ENCODE measurements at places on chromosomes 7 and 10.

GRCh38 chr10:131700506-131700905 lies 200.3 kb upstream of the PPP2R2D start:
- no peak for DNase-seq

GRCh38 chr7:41098402-41098801 lies 604.5 kb downstream of the INHBA start:
- no peak for DNase-seq

- no peak for DNase-seq
Observed at GRCh38 chr7:7812112-7812511, 93.7 kb upstream of the RPA3 start.

DNA sequence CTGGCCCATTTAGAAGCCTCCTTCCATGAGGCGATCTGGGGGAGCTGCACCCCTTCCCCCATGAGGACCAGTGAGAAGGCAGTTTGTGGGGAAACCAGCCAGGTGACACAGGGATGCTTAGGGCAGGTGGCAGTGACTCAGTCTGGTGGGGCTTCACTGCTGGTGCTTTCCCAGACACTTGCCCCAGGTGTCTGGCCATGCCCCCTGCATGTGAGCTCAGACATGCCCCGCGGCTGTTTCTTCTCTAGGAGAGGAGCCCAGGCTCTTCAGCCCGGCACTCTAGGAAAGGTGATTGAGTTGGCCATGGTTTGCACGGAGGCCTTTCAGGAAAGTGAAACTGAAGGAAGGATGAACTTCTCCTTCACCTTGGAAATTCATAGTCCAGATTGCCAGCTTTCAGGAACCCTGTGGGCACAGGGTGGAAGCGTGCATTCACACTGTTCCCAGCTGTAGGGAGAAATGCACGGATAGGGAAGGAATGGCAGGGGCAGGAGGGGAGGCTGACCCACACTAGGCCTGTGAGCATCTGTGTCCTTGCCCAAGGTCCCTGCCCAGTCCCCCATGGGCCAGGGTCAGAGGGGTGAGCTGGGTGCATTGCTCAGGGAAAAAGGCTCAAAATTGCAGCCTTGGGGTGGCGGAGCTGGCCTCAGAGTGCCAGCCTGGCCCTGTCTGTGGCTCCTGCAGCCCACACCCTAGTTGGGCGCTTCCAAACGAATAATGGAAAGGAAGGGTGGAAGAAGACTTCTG lies 359.1 kb downstream of the GLRX3 start:
- DNase-seq, result no peak

DNA sequence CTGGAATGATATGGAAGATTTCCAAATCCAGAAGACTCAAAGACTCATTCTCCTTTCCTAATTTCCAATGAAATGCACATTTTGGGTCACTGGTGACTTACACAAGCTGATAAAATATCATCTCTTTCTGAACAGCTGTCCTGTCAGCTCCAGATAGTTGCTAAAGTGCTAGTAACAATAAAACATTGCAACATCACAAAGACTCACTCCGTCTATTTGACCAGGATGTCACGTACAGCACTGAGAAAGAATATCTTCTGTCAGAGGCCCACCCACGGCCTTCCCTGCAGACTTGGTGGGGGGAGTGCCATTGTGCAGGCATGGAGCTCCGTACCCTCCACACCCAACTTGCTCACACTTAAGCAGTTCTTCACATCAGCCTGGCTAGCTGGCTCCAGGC lies 78.9 kb upstream of the EGR2 start:
- DNase-seq, result no peak

- DNase-seq, result no peak
Observed at GRCh38 chr10:93403152-93404047, 78.7 kb downstream of the MYOF start.

DNA sequence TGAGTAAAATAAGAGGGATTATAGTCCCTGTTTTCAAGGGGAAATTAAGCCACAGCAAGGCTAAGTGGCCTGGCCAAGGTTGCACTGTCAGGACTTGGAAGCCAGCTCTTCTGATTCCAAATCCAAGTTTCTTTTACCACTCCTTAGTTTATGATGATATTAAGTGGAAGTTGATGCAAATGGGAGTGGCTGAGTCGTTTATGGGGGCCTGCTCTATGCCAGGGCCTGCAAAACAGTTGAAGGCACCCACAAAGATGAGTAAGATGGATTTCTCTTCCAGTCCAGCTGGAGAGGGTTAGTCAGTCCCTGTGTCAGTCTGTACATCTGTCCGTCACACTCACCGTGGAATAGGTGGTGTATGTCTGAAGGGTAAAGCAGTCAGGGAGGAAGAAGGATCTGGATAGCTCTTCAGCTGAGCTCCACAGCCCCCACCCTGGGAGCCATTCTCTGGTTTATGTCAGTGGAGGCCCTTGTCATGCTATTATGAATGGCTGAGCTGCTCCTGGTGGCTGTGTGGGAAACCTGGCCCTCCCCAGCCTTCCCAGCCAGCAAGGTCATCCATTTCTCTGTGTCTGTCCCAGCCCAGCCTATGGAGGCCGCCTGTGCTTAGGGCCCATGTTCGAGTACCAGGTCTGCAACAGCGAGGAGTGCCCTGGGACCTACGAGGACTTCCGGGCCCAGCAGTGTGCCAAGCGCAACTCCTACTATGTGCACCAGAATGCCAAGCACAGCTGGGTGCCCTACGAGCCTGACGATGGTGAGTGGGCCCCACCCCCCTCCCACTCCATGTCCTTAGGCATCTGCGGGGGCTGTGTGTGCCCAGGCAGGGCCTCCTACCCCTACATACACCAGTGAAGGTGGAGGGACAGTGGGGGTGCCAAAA lies 44.5 kb downstream of the TBATA start:
- no peak for DNase-seq

- no peak for DNase-seq
Observed at GRCh38 chr10:9229702-9230244, 1175.3 kb downstream of the GATA3 start.

DNA sequence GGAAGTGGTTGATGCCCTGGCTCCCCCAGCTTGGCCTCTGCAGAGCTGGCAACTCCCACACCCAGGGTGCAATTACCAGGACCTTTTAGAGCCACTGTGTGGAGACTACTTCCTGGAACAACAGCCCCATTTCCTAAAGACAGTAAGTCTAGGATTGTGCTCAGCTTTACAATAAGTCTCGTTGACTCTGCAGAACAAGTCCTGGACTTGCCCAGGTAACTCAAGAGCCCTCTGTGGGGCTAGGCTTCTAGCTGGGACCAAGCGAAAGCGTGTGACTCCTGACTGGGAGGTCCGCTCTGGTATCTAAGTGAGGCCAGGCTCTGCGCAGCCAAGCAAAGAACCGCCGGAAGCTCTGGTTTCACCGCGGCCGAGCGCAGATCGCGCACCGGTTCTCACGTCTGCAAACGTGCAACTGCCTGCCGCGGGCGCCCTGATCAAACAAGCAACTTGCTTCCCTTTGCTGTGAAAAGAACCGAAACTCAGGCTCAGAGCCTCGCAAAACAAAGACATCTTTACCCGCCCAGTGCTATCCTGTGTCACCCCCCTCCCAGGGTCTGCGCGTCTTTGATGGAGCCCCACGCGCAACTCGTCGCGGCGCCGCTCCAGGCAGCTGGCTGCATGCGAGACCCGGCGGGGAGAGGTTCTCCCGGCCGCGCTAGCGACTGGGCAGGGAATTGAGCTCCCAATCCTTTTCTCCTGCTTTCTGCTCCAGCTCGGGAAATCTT lies 4.4 kb upstream of the PDLIM1 start:
- no peak for DNase-seq

GRCh38 chr7:116405810-116406209 lies 93.7 kb upstream of the CAV2 start:
- no peak for DNase-seq

DNA sequence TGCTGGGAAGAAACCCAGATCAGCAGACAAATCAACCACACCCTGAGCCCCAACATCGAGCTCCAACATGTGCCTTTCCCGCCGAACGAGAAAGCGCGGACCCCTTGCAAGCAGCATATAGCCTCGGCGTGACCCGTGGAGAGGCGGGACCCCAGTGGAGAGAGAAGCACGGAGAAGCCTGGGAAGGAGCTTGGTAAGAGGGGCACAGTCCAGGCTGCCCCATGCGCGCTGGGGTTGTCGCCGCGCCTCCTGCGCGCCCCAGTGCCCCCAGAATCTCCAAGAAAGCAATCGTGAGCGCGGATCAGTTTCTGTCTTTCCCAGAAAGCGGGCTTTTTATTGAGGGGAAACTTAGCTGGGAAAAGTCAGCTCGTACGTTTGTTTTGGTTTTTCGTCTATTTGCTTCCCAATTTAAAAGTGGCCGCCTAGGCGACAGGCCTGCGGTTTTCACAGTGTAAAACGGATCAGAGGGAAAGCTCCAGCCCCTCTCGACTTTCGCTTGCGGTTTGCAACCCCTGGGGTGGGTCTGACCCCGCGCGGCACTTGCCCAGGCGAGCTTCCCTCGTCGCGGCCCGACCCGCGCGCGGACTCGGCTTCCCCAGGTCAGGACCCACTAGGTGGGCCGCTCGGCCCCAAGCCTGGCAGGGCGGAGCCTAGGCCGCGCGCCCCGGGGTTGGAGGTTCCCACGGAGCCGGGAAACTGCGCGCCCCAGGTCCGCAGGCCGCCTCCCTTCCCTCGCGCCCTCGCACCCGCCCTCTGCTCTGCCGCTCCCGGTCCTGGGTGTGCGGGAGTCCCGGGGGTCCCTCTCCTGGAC lies 31.1 kb downstream of the SKIDA1 start:
- no peak for DNase-seq

GRCh38 chr7:111771638-111772037 lies 209.3 kb upstream of the IMMP2L start:
- DNase-seq, result no peak
